ENCODE measurements at places on chromosomes 4 and X. TPM values are rescaled to one million over a fixed set of nuclear protein-coding genes. Genes with fewer than 3 reads are reported as not detected.

- H3K36me3 ChIP-seq: no peaks in the 10 kb centered on the region
- no peak overlapping the region for H3K27ac ChIP-seq
- H3K27me3 ChIP-seq: no peaks in the 10 kb centered on the region
- H3K4me3 ChIP-seq: no peak overlapping the region
- H3K4me1 ChIP-seq: peaks cover 43% of the 10 kb centered on the region
- DNase-seq: no peak
Measured at GRCh38 chr4:86942185-86942666, 7.4 kb downstream of the AFF1 start.

DNA sequence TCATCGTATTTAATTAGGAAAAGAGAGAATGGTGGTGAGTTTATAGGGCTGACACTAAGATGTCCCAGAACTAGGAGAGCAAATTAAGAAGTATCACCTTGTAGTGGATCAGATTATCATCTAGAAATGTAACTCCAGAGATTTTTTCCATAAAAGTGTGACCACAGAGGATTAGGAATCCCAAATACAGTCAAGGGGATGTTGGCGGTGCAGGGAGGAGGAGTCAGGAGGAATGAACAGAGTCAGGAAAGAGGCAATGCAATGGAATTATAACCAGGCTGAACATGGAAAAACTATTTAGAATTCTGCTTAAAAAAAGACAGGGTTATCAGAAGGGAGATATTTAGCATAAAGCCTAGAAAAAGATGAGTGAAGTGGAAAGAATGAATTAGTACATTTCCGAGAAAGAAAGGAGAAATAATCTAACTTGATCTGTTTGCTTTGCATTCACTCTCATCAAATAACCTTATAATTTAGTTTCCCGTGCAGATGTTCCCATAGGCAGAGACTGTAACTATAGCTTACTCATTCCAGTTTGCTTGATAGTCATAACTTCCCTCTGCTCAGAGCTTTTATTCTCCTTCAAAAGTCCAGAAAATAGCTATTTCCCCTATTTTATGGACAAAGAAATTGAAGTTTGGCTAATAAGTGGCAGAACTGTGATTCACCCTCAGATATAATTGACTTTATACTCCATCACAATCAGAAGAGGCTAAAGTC lies 56.4 kb downstream of the SCFD2 start:
- H3K27me3 ChIP-seq: no peaks in the 10 kb centered on the region
- no peak overlapping the region for H3K4me3 ChIP-seq
- H3K36me3 ChIP-seq: no peaks in the 10 kb centered on the region
- peaks cover 6% of the 10 kb centered on the region for H3K4me1 ChIP-seq
- H3K27ac ChIP-seq: no peak overlapping the region

GRCh38 chr4:3826247-3827172 lies 60.3 kb downstream of the ADRA2C start:
- no peak overlapping the region for H3K4me3 ChIP-seq
- H3K4me1 ChIP-seq: peaks cover 15% of the 10 kb centered on the region
- no peaks in the 10 kb centered on the region for H3K27me3 ChIP-seq
- DNase-seq: no peak
- H3K36me3 ChIP-seq: no peaks in the 10 kb centered on the region

DNA sequence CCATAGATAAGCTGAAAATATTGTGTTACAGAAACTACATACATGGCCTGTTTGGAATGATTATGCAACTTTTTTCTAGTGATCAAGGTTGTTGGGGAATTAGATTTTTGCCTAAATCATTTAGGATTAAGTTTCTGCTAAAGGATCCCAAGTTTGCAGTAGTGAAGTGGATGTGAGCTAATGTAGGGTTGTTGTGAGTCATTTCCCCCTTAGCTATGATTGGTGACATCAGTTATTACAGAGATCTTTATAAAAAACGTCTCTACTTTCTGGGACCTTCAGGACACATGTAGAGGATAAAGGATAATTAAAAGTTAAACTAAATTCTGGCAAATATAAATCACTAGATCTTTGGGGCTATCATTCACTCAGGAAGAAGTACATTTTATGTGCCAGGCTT lies 133.3 kb downstream of the GATB start:
- H3K4me1 ChIP-seq: no peaks in the 10 kb centered on the region
- DNase-seq: no peak
- no peaks in the 10 kb centered on the region for H3K27me3 ChIP-seq
- no peaks in the 10 kb centered on the region for H3K36me3 ChIP-seq

- no peak for DNase-seq
- no peak overlapping the region for H3K4me3 ChIP-seq
- H3K27ac ChIP-seq: no peak overlapping the region
- H3K36me3 ChIP-seq: no peaks in the 10 kb centered on the region
Measured at GRCh38 chrX:4936315-4936714, 1222.9 kb upstream of the PRKX start.

- DNase-seq: no peak
- no peak overlapping the region for H3K4me3 ChIP-seq
- H3K36me3 ChIP-seq: no peaks in the 10 kb centered on the region
- H3K27ac ChIP-seq: no peak overlapping the region
- H3K4me1 ChIP-seq: no peaks in the 10 kb centered on the region
- no peaks in the 10 kb centered on the region for H3K27me3 ChIP-seq
Measured at GRCh38 chr4:155249016-155249566, 40.7 kb downstream of the NPY2R start.

- H3K36me3 ChIP-seq: no peaks in the 10 kb centered on the region
- H3K4me3 ChIP-seq: no peak overlapping the region
- no peak overlapping the region for H3K27ac ChIP-seq
- DNase-seq: no peak
- H3K4me1 ChIP-seq: no peaks in the 10 kb centered on the region
Measured at GRCh38 chr4:8016527-8016926, 76.9 kb upstream of the AFAP1 start.

DNA sequence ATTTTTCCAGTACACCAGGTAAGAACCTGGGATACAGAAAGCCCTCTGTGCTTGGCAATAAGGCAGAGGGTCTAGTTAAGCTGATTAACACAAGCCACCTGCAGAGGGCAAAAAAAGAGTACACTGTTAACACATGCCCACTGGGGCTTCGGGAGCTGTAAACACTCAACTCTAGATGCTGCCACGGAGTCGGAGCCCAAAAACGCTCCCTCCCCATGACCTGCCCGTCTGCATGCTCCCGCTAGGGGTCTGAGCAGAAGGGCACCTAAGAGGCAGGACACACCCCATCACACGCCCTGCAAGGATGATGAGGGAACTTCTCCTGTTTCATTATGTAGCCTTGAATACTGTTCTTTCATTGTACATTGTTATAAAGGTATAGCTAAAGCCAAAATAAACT lies 715.6 kb upstream of the AADAT start:
- no peak overlapping the region for H3K27ac ChIP-seq
- no peak overlapping the region for H3K4me3 ChIP-seq
- no peaks in the 10 kb centered on the region for H3K27me3 ChIP-seq

DNA sequence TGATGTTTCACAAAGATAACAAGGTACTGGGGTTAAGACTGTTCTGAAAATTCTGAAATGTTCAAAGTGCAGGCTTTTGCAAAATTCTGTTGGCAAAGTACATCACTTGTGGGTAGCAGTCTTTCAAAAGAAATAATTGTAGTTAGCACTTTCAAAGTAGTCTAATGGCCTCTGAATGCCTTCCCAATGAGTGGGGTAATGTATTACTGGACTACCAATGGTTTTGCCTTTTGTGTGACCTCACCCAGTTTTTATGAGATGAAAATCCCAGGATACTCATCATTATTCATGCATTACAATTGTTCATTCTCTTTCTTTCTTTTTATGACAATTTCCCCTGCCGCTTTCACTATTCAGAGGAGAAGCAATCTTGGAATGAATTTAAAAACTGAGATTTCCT lies 686.1 kb downstream of the GLUD2 start:
- H3K4me3 ChIP-seq: no peak overlapping the region
- DNase-seq: no peak
- H3K27ac ChIP-seq: no peak overlapping the region
- H3K4me1 ChIP-seq: no peaks in the 10 kb centered on the region

DNA sequence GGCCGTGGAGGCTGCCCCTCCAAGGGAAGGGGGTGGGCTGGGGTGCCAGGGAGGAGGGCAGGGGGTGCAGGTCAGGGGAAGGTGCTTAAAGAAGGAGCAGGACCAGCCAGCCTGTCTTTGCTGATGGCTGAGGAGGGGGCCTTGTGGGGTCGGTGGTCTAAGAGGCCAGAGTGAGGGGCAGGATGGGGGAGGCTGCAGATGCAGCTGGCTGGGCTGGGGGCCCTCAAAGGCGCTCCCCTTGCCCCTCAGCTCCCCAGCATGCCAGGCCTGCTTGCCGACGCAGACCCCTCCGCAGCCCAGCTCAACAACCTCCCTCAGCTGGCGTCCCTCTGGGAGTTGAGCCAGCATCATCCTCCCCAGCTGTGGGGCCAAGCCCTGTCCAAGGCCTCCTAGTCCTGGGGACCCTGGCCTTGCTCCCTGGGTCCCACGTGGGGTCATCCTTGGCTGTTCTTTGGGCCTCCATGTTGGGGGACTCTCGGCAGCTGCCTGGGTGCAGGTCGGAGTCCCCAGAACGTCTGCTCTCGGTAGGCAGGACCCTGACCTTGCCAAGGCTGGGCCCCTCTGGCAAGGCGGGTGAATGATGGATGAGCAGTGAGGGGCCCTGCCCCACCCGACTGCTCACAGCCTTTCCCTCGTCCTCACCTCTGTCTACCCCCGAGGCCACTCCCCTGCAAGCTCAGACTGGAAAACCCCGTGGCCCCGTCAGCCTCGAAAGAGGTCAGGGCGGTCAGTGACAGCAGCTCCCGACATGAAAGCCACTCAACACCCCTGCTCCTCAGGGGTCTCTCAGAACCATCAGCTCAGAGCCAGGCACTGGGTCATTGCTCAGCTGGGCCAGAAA lies 119.4 kb downstream of the FAM53A start:
- H3K27ac ChIP-seq: no peak overlapping the region
- peaks cover 25% of the 10 kb centered on the region for H3K27me3 ChIP-seq
- DNase-seq: no peak
- H3K4me1 ChIP-seq: no peaks in the 10 kb centered on the region
- H3K4me3 ChIP-seq: no peak overlapping the region
- no peaks in the 10 kb centered on the region for H3K36me3 ChIP-seq

GRCh38 chr4:92101737-92102172 lies 202.0 kb upstream of the GRID2 start:
- H3K27ac ChIP-seq: no peak overlapping the region
- H3K27me3 ChIP-seq: no peaks in the 10 kb centered on the region
- H3K36me3 ChIP-seq: no peaks in the 10 kb centered on the region
- no peak overlapping the region for H3K4me3 ChIP-seq
- H3K4me1 ChIP-seq: no peaks in the 10 kb centered on the region

SPIN4 gene
- 1.7 TPM for total RNA-seq

PAGE2B gene
- not detected for total RNA-seq
